Stimulated activated CD4-positive, alpha-beta T cell treated with anti-CD3 and anti-CD28 coated beads, Interleukin-15, amount 100 ng/mL, for 48 hours (primary cell): ENCODE measurements at places on chromosomes 6 and 20.

DNA sequence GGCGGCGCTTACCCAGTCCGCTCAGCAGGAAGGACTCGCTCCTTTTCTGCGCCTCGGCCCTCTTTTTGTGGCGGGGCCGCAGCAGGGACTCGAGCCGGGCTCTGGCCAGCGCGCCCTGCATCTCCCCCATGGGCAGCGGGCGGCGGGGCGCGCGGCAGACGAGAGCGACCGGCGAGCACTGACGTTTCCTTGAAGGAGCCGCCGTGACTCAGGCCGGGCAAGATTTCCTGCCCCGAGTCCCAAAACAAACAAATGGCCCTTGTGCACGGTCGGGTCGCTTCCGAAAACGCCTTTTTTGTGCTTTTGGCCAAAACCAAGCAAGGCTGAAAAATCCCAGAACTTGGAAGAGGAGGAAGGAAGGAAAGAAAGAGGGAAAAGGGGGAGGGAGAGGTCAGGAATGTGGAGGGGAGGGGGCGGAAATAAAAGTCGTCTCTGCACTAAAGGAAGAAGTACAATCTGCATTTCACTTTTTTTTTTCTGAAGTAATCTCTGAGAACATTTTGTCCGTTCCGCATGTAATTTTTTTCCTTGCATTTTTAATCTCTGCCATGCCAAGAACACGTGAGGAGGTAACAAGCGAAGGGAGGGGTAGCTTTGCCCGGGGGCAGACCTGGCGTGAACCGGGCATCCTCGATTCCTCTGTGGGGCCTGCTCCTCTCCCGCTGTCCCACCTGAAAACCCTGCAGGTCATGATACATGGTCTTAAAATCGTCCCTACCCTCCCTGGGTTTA is 123.3 kb upstream of the SLC2A12 start:
- peak; percentile 18 for DNase-seq

DNA sequence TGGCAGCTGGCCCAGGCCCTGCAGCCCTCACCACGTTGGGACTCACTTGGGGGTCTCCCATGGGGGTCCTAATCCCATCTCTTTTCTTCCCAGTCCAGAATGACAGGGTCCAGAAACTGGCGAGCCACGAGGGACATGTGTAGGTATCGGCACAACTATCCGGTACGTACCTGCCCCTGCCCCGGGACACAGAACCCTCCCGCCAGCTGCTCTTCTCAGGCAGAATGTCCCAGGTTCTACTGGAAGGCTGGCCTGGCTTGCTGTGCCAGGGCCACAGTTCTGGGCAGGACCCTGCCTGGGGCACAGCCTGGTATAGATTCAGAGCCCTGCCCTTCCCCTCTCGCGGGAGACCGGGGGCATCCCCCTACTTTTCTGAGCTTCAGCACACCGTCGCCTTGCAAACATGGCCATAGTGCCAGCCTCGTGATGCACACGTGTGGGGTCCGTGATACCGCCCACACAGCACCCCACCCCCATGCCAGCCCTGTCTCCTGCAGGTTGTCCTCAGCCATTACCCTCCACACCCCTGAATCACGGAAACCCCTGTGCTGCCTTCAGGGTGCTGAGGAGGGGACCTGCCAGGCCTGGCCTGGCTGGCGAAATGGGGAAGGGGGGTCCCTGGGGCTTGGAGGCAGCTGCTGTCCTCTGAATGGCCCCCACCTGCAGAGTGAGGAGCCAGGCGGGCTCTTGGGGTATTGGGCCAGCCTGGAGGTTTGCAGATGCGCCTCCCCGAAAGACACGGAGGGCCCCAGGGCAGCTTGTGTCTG is 3.0 kb downstream of the OGFR start:
- no peak for DNase-seq

DNA sequence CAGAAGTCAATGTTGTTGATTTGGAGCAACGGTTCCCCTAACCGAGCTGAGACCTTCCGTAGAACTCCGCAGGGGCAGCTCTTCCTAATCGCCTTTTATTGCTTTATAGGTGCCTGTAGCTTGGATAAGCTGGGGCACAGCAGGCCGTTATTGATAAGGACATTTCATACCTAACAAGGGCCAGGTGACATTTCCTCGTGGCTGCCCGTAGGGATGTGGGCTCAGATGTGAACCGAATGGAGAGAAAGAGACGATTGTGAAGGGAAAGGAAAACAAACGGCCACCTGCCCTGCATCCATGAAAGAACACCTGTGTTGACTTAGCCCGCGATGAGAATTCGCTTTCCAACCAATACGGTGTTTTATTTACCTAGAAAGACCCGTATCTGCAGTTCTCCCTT is 53.3 kb upstream of the DACT2 start:
- DNase-seq, result no peak

GRCh38 chr6:11067348-11067747 is 23.2 kb upstream of the ELOVL2 start:
- no peak for DNase-seq

- DNase-seq, result no peak
Observed at GRCh38 chr6:150641398-150642139, 41.9 kb downstream of the PLEKHG1 start.

DNA sequence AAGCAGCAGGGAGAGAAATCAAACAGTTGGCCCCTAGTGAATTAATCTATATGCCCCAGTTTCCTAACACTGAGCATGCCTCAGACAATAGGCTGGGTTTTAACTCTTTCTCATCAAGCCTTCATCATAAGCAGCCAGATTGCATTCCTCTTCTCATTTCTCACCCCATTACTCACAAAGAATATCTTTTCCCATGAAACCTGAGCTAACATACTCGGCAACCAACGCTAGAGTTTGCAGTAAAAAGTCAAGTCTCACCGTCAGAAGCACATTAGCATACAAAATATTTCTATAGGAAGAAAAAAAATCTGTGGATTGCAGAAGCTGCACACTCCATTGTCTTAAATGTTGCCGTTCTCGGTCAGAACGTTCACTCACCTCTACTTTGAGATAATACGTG is 429.9 kb upstream of the ARID1B start:
- no peak for DNase-seq

DNA sequence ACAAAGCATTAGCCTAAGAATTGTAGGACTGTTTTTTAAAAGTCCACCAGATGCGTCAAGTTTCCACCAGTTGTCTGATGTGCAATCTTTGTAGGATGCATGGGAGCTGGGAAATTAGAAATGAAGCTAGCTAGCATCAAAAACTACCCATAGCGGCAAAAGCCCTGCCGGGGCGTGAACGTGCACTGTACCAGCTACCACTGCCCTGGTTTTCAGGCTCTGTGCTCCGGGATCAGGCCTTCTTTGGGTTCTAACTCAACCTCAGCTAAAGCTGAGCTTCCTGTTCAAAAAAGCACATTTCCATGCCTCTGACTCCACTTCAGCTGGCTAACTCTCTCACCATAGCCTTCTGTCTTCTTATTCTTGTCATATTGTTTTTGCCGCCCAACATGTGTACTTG is 26.9 kb upstream of the FUCA2 start:
- DNase-seq, result no peak

- DNase-seq, result no peak
Observed at GRCh38 chr6:83518816-83519480, 6.6 kb downstream of the PRSS35 start.

- no peak for DNase-seq
Observed at GRCh38 chr6:19059102-19059501, 672.0 kb downstream of the RNF144B start.

- no peak for DNase-seq
Observed at GRCh38 chr6:48567016-48567415, 456.0 kb upstream of the PTCHD4 start.

GRCh38 chr6:107620732-107621131 is 130.8 kb downstream of the SOBP start:
- no peak for DNase-seq

- no peak for DNase-seq
Observed at GRCh38 chr20:43584448-43585136, 6.1 kb upstream of the IFT52 start.

DNA sequence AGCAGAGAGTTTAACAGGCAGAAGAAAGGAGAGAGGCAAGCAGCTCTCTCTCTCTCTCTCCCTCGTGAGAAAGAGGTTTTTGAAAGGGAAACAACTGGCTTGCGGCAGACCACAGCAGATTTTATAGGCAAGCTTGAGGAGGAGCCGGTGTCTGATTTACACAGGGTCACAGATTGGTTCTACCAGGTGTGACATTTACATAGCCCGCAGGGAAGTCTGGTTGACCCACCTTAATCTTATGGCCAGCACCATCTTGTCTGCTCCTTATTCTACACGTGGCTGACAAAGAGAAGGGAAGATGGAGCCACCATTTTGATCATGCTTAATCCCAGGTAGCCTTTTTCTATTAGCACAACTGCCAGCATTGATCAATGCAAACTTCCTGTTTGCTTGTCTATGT is 65.4 kb downstream of the OR2J2 start:
- no peak for DNase-seq

- DNase-seq, result peak; percentile 22
Observed at GRCh38 chr6:4358414-4359107, 223.2 kb upstream of the ECI2 start.

- no peak for DNase-seq
Observed at GRCh38 chr6:148761527-148762011, 14.7 kb downstream of the UST start.
